Lower lobe of right lung (tissue), 2 donors: ENCODE measurements at places on chromosomes 6 and 20.

DNA sequence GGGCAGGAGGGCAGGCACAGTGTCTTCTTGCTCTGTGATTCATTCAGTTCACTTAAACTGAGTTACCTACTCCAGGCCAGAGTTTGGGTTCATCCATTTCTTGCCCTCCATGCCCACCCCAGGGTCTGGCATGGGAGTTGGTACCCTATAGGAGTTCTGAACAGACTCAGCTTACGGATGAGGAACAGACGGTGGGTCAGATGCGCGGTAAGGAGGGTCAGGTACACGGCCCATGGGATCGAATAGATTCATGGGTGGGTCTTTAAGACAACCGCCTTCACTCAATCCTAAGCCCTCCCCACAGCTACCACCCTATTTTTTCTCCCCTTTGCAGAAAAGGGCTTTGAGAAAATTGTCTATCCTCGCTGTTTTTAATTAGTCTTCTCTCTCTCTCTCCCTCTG lies 13.1 kb upstream of the TRIB3 start:
- DNase-seq = no peak

DNA sequence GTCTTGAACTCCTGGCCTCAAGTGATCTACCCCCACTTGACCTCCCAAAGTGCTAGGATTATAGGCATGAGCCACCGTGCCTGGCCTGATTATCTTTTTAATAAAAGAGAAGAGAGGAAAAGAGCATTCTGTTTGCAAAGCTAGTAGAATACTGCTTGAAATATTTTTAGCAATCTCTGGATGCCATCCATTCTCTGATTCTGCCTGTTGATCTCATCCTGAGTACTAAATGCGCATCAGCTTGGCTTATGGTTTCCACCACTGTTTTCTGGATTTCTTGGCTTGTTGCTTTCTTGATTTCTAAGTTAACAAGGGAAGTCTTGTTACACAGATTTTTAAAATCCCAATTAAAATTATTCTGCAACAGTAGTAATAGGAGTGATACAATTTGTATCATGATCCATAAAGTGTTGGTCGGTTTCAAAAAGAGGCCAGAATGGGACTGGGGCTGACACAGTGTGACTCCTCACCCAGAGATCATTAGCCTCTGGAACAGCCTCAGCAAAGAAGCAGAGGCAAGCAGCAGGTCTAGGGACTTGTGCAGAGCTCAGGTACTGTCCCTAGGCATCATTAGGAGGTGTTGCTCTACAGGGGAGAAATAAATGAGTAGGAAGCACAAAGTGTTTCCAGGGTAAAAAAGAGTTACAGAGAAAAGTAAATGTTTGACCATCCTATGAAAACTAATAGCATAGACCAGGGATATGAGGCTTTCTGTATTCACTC lies 17.8 kb upstream of the SLC16A10 start:
- no peak for DNase-seq

GRCh38 chr6:112800439-112800838 lies 453.3 kb downstream of the RFPL4B start:
- no peak for DNase-seq

DNA sequence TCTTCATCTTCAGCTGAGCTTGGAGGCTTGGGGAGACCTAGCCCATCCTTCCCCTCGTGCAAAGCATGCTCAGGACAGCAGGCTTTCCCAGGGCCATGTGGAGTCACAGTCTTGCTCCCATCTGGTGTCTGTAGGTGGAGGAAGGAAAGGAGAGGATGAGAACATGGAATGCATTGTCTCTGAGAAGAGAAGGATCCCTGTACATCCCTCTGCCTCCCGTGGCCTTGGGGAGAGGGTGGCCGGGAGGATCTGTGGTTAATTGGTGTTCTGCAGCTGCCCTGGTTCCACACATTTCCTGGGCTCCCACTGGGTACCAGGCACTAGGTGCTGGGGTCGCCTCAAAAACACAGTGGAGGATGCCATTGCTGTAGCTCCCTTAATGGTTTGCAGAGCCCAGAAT lies 134.5 kb downstream of the PHACTR3 start:
- DNase-seq = no peak

- DNase-seq = no peak
Measured at GRCh38 chr6:111757342-111757741, 115.9 kb downstream of the FYN start.

DNA sequence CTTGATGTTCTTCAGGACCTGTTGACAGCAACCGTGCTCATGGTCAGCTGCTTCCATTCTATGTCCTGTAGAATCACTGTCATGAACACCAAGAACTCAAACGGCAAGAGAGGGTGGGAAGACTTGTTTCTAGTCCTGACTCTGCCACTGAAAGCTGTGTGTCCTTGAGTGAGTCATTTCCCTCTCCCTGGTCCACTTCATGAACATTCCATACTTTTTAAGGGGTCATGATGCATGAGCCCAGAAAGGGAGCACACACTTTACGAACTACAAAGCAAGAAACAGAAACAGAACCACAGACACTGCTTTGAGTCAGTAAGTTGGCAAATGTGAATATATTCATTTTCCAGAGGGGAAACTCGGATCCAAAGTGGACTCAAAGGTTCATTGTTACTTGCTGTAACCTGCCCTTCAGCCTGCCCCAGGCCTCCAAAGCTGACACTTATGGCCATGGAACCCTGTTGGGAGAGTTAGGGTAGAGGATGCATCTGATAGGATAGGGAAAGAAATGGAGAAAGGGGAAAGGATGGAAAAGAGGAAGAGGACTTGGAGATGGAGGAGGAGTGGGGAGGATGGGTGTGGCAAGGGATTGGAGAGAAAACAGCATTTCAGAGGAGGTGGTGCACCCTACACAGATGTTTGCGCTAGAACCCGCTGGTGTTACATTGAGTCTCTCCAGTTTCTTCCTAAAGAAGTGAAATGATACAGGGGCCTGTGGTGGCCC lies 129.8 kb downstream of the FOXO3 start:
- no peak for DNase-seq

DNA sequence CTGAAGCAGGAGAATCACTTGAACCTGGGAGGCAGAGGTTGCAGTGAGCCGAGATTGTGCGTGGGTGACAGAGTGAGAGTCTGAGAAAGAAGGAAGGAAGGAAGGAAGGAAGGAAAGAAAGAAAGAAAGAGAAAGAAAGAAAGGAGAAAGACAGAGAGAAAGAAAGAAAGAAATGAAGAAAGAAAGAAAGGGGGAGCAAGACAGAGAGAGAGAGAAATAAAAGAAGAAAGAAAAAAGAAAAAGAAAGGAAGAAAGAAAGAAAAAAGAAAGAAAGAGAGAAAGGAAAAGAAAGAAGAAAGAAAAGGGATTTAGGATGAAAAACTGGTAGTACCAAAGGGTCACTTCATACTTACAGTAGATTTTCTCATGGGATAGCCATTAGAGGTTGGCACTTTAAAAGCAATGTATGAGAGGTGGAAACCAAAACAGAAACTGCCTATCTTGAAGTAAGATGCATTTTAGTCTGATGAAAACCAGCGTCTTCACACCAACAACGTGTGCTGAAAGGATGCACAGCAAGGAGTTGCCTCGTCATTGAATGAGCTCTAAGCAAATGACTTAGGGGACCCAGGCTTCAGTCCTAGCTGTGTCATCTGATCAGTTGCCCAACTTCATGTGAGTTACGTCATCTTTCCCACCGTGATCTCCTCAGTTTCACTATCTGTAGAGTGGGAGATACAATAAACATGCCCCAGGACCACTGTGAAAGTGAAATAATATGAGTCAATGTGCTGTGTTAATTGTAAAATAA lies 133.9 kb upstream of the NEDD9 start:
- no peak for DNase-seq
